RPMI8226 (cell line): ENCODE measurements at places on chromosomes 7 and 10.

GRCh38 chr7:54091322-54091721 is 450.9 kb upstream of the VSTM2A start:
- peak; percentile 62 for DNase-seq

- DNase-seq: no peak
Measured at GRCh38 chr7:139767561-139767982, 10.2 kb downstream of the HIPK2 start.

- DNase-seq: no peak
Measured at GRCh38 chr10:60810437-60811182, 32.3 kb downstream of the CDK1 start.

DNA sequence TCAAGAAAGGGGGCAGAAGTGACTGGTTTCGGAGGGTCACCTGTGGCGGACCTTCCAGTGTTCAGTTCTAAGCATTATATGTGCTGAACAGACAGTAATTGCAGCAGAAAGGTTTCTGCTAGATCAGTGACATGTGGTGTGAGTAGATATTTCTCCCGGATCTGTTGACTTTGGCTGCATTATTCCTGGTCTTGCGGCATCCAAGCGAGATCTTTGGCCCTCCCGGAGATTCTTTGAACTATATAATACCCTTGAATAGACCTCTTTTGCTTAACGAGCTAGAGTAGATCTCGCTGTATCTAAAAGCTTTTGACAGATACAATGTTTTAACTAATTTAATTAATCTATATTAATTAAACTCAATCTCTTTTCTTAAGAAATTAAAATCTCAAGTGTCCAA is 99.8 kb downstream of the PTN start:
- no peak for DNase-seq

- no peak for DNase-seq
Measured at GRCh38 chr7:101075646-101076045, 9.6 kb upstream of the TRIM56 start.
